ENCODE measurements at places on chromosomes 6 and 20.

- DNase-seq = no peak
Observed at GRCh38 chr6:148955441-148955840, 208.6 kb downstream of the UST start.

DNA sequence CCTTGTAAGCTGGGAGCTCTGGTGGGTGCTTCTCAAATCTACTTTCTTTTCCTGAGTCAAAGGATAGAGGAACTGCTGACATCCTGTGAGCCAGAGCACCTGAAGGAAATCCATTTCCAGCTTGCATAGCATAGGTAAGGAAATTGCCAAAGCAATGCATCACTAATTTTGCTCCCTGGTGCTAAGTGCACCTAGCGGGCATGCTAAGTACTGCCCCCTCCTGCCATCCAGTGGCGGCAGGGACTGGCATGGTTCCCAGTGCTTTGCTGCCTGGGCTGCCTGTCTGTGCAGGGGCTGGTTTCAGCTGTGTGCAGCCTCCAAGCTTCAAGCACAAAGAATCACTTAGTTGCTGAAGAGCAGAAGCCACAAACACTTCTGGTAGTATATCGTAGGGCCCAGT is 63.9 kb downstream of the FARS2 start:
- no peak for DNase-seq

- DNase-seq = peak; percentile 95
Observed at GRCh38 chr6:22236626-22237414, 60.0 kb downstream of the PRL start.

DNA sequence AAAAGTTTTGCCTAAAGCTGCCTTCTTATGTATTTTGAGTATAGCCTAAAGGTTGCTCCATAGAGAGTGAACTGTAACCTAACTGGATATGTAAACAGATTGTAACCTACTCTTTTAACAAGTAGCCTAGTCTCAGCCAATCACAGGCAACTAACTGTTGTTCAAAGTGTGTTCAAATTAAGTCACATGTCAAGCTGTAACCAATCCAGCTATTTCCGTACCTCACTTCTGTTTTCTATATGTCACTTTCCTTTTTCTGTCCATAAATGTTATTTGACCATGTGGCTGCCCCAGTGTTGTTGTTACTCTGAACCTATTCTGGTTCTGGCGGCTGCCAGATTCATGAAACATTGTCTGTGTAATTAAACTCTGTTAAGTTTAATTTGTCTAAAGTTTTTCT is 47.4 kb upstream of the RNGTT start:
- DNase-seq = no peak

DNA sequence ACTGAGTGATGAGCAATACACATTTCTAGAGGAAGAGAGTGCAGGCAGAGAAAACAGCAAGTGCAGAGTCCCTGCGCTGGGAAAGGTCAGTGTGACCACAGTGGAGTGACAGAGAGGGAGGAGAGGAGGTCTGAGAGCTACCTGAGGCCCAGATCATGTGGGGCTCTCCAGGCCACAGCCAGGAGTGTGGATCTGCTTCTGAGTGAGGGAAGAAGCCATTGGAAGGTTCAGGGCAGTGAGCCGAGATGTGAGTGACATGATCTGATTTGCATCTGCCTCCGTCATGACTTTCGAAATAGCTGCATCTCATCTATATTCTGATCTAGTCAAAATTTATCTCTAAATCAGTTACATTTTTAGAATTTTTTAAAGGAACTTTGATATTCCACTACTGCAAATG is 367.1 kb downstream of the PREX1 start:
- DNase-seq = no peak

DNA sequence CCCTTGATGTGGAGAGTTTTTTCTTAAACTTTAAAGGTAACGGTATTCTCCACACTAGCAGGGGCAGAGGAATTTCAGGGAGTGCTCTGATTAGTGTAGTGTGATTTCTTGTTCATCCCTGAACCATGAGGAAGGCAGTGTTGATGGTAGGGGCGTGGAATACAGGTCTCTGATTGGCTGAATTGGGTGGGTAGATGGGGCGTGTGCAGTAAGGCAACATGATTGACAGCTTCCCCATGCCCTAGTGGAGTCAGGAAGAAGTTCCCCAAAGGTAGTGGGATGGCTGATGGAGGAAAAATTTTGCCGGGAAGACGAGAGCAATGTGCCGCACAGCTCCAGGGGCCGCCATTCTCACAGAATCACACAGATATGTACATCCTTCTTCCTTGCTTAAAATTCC is 97.4 kb upstream of the SALL4 start:
- no peak for DNase-seq

DNA sequence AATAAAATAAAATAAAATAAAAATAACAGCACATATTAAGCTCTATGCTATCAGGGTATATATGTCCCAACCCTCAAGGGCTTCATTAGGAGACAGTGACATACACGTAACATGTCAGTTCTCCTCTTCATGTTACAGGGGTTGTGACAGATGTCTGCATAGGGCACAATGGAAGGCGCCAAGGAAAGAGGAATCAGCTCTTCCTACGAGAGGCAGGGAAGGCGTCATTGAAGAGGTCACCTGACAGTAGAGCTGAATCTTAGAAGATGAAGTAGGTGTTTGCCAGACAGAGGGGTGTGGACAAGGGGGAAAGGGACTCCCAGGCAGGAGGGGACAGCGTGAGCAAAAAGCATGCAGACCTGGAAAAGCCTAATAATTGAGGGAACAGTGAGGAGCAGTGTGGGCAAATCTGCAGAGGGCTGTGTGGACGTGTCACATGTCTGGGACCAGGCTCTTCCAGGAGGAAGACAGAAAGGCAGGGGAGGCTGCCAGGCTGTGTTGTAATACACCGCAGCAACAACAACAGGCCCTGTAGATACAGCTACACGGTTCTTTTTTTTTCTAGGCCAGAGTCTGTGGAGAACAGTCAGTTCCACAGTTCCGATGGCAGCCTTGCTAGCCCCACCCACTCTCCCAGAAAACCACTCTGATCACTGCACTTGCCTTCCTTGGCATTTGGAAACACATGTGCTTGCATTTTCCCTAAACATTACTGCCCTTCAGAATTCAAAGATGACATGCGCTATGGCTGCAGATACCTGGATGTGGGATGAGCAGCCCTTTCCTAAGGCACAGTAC is 2.5 kb upstream of the FKBP5 start:
- DNase-seq = no peak

DNA sequence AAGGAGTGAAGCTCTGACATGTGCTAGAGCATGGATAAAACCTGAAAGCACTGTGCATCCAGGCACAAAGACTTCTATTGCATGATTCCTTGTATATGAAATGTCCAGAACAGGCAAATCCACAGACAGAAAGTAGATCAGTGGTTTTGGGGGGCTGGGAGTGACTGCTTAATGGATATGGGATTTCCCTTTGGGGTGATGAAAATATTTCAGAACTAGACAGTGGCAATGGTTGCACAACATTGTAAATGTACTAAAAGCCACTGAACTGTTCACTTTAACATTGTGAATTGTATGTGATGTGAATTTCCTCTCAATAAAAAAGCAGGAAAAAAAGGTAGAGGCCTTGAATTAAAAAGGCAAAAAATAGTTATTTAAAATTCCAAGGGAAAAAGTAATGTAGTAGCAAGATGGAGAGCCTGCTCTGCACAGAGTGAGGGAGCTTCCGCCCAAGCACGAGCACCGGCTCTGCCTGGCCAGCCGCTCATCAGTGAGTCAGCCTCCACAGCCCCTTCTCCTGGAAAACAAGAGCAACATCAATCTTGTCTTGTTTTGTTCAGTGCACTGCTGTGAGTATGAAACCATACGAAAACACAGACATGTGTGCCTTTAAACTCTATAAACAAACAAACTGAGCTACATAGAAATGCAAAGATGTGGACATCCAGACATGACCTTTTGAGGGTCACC is 74.6 kb upstream of the THBS2 start:
- DNase-seq = no peak

GRCh38 chr6:23446469-23446967 is 679.5 kb upstream of the NRSN1 start:
- DNase-seq = peak; percentile 83

GRCh38 chr20:20832715-20833114 is 120.3 kb upstream of the RALGAPA2 start:
- DNase-seq = no peak

DNA sequence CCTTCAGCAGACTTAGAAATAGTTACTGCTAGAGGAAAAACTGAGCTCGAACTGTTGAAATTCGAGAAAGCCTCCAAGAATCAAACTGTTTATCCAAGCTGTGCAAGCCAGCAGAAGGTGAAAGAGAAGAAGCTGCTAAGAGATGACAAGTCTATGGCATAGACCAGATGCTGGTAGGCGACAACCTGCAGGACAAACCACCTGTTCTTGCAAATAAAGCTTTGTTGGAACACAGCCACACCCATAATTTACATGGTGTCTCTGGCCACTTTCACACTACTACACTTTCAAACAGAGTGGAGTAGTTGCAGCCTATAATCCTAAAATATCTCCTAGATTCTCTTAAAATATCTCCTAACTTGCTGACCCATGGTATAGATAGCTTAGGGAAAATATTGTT is 33.3 kb downstream of the TNFRSF21 start:
- DNase-seq = no peak

DNA sequence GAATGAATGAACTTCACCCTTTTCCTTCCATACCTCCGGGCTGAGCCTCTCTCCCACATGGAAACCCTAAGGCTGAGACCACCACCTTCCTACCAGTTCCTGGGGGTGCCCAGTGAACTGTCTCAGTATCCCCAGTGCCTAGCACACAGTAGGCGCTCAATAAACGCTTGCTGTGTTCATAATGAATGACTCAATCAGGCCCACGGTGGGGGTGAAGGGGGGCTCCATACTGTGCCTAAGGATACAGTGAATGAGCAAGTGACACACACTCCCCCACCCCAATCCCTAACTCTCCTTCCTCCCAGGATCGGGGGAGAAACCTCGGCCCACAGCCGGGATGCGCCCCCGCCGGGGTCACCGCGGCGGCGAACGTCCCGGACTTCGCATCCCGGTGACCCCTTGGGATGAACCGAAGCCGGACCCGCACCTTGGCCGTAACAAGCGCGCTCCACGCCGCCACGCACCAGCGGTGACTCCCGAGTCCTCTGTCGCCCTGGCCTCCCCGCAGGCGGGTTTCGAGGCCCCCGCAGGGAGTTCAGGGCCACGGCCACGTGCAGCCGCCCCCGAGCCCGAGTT is 592 bp downstream of the KCNG1 start:
- no peak for DNase-seq

GRCh38 chr6:11592294-11592906 is 54.9 kb downstream of the TMEM170B start:
- DNase-seq = no peak

- DNase-seq = no peak
Observed at GRCh38 chr6:73481969-73482368, 20.4 kb downstream of the MTO1 start.

GRCh38 chr6:111843347-111844147 is 29.7 kb downstream of the FYN start:
- no peak for DNase-seq

GRCh38 chr6:55175078-55176049 is 1.0 kb downstream of the HCRTR2 start:
- DNase-seq = no peak

GRCh38 chr20:52103913-52104545 is 87.5 kb downstream of the ZFP64 start:
- no peak for DNase-seq

DNA sequence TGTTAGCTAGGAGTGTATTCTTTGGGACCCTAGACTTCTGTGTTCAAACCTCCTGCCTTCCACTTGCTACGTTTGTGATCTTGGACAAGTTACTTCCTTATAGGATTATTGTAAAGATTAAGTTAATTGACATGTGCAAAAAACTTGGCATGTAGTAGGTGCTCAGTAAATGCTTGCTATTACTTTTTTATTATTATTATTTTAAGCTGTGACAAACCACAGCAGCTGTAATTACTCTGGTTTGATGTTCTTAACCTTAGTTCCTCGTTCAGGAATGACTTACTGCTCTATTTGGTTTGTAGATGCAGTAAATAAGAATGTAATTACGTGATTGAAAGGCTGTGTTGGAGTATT is 3.2 kb downstream of the ARFGEF2 start:
- DNase-seq = no peak

DNA sequence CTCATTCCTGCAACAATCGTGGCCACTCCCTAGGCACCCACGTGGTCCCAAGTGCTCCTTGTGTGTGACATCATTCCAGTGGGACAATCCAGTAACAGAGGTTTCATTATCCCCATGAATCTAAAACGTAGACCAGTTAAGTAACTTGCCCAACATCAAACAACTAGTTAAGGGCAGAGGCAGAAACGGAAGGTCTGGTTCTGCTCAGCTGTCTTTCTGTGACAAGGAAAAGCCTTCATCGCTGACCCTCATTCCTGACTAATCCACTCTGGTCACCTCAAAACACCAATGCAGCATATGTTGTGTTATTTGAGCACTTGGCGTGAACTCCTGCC is 261.4 kb upstream of the JARID2 start:
- no peak for DNase-seq

- DNase-seq = no peak
Observed at GRCh38 chr6:3687847-3688246, 63.7 kb downstream of the PXDC1 start.

DNA sequence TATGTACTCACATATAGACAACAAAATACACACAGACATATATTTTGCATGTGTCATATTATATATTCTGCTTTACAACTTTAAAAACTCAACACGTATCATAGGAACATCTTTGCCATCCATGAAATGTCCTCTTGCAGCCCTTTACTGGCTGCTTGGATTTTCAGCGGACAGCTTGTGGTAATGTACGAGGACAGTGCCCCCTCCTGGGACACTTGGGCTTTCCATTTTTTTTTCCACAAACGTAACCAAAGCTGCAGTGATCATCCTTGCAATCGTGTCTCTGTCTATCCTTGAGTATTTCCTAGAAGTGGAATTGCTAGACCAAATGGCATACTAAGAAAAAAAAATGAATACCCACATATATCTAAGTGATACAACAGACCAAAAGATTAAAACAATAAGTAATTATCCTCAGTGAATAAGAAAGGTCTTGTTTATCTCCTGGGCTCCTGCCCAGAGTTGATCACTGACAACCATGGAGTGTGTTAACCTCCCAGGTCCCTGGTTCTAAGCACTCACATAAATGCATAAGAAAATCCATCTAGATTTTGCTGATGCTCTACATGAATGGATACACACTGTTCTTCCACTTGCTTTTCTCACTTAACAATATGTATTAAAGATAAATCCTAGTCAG is 18.1 kb downstream of the BPI start:
- no peak for DNase-seq

GRCh38 chr6:158825951-158826306 is 6.8 kb upstream of the EZR start:
- DNase-seq = no peak

All from NCI-H446 treated with DMSO at 0.1 percent for 48 hours (cell line).